ENCODE measurements at places on chromosomes 1 and 21.

DNA sequence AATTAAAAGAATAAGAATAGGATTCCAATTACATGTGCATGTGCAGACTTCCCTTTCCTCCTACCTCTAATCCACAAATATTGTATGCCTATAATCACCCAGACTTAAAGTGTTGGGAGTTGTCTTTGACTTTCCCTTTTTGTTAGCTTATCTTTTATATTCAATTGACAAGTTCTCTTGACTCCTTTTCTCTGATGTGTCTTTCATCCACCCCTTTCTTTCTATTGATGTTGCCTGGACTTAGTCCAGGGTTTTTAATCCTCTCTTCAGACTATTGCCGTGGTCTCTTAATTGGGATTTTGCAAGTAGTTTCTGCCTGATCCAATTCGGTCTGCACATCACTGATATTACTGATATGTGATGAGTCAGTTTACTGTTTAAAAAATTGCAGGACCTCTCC is 170.9 kb downstream of the LHX8 start:
- no peak for DNase-seq

GRCh38 chr1:40045182-40045581 is 4.7 kb downstream of the CAP1 start:
- no peak for DNase-seq

DNA sequence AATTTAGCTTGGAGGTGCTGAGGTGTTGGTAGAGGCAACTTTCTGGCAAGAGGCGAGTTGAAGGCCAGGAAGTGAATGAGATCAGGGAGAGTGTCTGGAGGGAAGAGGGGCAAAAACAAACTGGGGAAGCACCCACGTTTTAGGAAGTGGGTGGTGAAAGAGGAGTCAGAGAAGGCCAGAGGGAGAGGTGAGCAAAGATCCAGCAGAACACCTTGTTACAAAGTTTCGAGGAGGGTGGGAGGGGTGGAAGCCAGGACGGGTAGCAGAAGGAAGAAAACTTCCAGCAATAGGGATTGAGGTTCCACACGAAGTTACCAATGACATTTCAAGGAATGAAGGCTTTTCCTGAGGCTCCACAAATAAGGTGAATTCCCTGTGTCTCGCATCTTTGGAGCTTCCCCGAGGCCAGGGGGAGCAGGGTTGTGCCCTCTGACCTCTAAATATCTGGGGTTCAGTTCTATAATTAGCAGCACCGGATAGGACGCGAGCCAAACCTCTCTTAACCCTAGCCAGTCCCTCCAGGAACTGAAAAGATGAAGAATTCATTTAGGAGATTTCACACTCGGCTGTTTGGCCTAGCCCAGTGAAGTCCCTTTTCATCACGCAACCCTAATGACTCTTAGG is 578 bp upstream of the SESN2 start:
- no peak for DNase-seq

DNA sequence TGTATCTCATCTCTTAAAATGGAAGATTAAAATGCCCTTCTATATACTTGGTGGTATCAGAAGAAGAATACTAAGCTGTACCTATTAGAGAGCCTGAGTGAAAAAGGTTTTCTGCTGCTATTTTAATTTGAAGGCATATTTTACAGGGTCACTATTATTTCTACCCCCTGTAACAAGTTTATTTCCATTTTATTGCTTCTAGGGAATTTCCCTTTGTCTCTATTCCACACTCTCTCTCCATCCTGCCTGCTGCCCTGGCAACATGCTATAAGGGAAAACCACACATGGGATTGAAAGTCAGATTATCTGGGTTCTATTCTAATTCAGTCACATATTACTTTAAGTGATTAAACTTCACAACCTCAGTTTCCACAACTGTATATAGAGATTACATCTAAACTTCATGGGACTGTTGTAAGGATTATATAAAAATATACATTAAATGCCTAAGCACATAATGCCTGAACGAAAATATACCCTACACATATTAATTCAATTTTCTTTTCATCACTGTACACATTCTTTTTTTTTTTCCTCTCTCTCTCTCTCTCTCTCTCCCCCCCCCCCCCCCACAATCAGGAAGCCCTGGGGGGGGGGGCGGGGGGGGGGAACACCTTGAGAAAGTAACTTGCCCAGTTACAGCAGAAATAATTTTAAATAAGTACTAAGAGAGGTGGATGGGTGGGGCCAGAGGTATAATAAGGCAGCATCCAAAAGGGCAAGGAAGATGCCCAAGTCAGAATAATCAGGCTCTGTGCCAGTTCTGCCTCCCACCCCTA is 51.5 kb downstream of the LUZP1 start:
- DNase-seq, result no peak

GRCh38 chr1:4165686-4166300 is 265.7 kb upstream of the C1orf174 start:
- no peak for DNase-seq

- no peak for DNase-seq
Measured at GRCh38 chr1:115456441-115456961, 118.5 kb upstream of the NGF start.

DNA sequence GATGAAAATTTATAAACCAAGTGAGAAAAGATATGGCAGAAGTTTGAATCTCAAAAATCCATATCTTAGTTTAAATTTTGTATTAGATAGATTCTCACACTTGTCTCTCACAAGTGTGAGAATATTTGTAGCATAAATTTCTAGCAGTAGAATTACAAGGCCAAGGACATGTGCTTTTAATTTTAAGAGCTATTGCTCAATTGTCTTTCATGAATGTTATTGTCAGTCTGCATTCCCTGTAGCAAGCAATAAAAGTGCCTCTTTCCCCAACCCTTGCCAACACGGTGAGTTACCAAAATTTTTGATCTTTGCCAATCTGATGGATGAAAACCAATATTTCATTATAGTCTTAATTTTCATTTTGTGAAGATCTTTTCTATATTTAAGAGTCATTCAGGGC is 64.0 kb downstream of the CTH start:
- no peak for DNase-seq

GRCh38 chr1:226674892-226675714 is 64.0 kb downstream of the ITPKB start:
- DNase-seq, result peak; percentile 74

- no peak for DNase-seq
Measured at GRCh38 chr21:25461725-25462124, 145.6 kb downstream of the MRPL39 start.

DNA sequence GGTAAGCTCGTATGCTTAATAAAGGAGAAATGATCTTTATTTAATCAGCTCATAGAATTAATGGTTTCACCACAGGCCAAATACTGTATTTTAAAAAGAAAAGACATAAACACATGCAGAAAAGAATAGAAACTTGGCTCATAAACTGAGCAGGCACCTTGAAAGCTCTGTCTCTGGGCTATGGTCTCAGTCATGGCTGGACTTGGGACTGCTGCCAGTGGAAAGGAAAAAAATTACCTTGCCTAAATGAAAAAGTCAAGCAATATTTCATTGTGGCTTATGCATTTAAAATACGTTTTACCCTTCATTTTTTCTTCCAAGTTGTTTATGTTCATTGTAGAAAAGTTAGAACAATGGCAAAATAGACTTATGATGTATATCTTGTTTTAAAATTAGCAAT is 8.0 kb downstream of the LRRC42 start:
- DNase-seq, result no peak

- no peak for DNase-seq
Measured at GRCh38 chr1:241101622-241102021, 255.4 kb downstream of the RGS7 start.

- no peak for DNase-seq
Measured at GRCh38 chr1:217647791-217648190, 16.6 kb downstream of the SPATA17 start.

DNA sequence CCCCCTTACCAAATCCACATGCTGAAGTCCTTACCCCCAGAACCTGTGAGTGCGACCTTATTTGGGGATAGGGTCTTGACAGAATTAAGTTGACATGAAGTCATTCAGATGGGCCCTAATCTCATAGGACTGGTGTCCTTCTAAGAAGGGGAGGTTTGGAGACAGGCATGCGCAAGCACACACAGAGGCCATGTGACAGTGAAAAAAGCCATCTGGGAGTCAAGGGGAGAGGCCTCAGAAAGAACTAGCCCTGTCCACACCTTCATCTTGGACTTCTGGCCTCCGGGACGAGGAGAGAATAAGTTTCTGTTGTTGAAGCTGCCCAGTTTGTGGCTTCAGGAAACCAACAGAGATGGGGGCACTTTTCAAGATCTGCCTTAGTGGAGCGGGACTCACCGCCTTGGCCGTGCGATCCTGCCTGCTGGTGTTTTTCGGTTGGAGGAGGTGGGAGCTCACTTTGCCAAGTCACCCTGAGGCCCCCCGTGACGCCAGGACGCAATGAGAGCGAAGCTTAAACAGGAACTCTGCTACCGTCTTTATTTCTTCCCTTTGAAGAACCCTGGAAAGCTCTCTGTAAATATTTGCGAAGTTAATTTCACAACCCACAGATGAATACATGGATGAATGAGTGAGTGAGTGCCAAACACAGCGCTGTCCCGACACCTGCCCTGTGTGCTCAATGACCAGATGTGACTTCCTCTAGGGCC is 42.5 kb upstream of the C1orf174 start:
- DNase-seq, result no peak

GRCh38 chr1:50268049-50268448 is 155.2 kb downstream of the DMRTA2 start:
- DNase-seq, result no peak

DNA sequence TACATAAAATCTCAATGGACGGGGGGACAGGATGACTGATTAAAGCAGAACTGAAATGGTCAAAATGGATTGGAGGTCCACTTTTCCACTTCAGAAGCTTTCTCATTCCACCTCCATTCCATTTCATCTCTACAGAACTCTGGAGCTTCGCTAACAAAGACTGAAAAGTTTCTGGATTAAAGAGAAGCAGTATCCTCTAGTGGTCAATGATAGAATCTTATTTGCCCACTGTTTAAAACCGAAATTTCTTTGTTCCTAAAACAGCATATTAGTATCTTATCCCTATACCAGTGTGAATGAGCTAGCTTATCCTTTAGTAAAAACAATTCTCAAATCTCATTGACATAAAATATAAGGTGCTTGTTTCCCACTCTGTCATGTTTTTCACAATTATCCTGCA is 890.6 kb downstream of the KCNT2 start:
- no peak for DNase-seq

DNA sequence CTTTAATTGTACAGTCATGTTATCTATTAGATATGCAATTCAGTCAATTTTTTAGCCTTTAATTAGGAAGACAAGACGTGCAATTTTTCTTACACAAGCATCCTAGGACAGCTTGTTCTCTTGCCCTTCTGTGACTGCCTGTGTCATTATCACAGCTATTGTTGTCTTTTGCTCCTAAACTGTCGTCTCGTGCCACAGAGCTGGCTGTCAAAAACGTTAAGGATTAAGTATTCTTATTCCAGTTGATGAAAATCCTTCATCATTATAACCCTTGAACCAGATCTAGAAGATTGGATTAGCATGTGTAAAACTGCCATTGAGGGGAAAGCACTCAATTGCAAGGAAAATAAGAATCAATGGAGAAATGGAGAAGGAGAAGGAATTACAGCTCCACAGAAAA is 43.8 kb upstream of the AIM2 start:
- no peak for DNase-seq

All from activated CD4-positive, alpha-beta T cell treated with anti-CD3 and anti-CD28 coated beads, Interleukin-2, Interleukin-4, amounts not matched to agents 100 ng/mL and 50 ng/mL, durations not matched to agents 16 hours and 8 hours (primary cell).